ENCODE measurements at places on chromosomes 7 and 10.

DNA sequence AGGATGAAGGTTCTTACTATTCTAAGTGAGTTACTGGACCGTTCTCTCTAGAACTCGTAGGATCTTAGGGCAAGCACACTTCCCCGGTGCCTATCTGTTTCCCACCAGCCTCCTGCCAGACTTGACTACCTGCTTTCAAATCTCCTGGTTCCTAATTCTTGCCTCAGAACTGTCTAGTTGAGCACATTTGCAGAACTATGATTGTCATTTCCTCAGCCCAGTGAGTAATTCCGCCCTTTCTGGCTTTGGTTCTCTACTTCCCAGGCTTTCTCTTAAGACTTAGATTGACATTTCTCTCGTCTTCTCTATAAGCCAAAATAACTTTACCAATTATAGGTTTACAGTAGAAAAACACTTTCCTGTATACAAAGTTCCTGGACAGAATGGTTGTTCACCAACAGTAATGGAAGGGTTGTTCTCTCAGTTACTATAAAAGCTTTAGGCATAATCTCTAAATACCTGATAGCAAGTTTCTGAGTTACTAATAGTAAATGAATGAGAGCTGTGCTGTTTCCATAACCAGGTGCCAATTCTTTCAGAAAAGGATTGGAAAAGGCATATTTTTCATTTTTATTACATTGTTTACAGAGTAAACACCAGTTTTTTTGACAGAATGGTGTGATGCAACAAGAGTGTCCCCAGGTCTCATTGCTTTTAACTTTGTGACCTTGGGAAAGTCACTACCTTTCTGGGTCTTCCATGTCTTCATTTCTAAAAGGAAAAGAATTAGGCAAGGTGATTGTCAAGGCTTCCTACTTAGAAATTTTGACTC, 41.1 kb downstream of the PLEKHA8 start:
- DNase-seq: no peak

DNA sequence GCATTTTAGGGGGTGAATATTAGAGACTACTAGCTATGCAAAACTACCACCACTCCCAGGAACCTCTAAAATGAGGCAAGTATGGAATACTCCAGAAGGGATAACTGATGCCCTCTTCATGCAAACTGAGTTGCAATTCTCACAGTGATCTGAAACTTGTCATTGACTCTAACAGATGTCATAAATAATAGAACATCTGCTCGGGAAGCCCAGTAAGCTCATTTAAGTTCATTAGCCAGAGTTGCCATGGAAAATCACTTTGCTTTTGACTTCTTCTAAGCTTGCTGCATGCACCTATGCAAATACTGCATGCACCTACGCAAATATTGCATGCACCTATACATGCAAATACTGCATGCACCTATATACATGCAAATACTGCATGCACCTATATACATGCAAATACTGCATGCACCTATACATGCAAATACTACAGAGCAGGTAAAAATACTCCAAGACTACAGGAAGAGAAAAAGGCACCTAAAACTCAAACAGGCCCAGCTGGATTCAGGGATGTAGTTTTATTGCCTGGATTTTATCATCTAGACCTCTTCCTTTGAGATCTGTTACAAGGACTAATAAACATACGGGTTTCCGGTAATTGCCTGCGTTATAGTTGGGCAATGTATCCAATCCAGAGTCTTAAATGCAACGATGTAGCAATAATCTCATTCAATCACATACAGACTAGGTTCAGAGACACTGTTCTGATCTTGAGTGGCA, 1061.1 kb upstream of the AUTS2 start:
- no peak for DNase-seq

DNA sequence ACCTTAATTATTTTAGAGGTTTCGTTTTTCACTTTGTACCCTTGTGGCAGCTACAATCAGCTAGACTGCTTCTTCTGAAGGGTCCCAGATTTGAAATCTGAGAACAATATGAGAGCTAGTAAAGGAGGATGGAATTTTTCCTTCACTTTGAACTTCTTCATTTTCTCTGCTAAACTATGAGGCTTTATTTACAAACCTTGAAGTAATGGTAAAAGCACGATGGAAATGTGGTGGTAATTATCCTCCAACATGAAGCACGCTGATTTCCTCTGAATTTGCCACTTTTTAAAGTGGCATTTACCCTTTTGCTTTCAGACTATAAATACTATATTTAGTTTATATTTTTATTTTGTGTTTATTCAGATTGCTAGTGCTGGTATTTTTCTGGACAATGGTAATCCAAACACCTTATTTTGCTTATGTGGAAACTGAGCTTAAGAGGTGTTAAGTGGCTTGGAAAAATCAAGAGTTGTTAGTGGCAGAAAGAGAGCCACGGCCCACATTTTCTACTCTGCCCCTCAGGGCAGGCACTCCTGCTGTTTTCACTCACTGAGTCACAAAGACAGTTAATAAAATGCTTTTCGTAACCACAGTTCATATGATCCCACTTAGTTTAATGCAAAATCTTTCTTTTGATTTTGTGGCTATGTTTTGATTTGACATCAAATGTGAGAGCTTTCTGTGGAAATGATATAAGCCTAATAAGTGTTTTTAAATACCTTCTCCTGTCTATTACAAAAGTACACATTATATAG, 2.7 kb downstream of the SSMEM1 start:
- no peak for DNase-seq

DNA sequence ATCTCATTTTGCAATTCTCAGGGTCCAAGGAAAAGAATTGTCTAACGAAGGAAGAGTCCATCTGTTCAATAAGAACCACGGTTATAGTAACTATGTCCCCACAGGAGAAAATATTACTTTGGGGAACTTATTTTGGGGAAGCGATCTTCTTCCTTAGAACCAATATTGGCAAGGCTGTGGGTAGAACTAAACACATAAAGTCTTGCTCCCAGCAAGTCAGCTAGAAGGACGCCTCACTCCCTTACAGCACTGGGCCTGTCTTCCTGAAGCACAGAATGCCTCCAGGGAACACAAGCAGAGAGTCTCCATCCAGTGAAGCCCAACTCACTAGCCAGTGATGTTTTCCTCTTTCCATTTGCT, 30.2 kb downstream of the C10orf71 start:
- no peak for DNase-seq

GRCh38 chr7:107264723-107265122, 95.9 kb downstream of the HBP1 start:
- no peak for DNase-seq

DNA sequence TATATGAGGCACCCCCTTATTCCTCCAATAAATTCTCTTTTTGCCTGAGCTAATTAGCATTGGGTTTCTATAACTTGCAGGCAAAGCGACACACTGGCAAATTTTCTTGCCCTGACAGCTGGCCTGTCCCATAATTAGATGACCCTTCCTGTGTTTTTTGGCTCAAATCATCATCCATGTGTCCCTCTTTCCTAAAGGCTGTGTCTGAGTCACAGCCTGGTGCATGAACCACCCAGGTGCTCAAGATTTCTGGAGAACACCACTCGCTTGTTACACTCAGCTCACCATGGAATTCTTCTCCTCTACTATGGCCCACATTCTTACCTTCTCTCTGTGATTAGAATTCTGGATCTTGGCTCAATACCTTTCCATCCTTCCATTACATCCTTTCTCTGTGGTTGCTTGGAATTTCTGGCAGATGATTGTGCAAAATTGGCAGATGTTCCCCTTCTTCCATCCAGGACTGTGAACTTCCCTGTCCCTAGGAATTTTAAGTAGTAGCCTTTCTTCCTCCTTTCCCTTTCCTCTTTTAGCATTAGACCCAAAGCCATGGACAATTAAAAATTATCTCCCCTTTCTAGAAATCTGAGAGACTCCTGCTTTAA, 116.0 kb upstream of the ANKRD1 start:
- no peak for DNase-seq

DNA sequence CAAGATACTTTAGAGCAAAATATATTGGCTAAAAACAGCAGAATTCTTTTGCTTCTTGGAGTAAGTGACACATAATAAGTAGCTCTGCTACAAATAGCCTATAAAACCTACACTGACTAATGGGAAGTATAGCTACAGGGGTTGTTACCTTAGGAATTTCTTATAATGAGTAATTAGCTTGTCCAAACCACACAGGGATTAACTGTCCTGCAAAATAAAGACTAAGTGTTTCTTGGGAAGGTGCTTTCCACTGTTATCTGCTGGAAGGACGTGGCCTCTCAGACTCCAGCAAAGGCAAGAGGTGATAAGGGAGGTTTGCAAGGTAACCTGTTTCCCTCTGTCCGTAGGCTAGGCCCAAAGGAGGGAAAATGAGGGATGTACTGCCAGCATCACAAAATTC, 302.4 kb downstream of the DOCK4 start:
- DNase-seq: no peak

DNA sequence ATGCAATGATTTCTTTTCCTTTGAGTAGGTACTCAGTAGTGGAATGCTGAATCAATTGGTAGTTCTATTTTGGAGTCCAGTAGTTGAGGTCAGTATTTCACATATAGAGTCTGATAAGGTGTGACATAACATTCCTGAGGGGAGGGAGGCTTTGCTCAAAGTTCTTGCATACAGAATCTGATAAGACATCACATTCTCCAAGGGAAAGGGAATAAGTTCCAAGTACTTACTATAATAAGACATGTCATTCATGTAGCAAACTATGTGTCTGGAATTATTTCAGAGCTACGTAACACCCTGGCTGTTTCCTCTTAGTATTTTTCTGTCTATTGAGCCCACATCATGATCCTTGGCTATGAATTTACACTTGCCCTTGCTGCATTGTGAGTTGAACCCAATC, 74.3 kb upstream of the POM121L12 start:
- DNase-seq: no peak

- DNase-seq: no peak
Observed at GRCh38 chr10:78579576-78579975, 489.2 kb upstream of the ZMIZ1 start.

GRCh38 chr7:17832820-17833355, 107.4 kb downstream of the SNX13 start:
- DNase-seq: no peak

GRCh38 chr7:5445981-5446594, 22.5 kb upstream of the TNRC18 start:
- DNase-seq: no peak

DNA sequence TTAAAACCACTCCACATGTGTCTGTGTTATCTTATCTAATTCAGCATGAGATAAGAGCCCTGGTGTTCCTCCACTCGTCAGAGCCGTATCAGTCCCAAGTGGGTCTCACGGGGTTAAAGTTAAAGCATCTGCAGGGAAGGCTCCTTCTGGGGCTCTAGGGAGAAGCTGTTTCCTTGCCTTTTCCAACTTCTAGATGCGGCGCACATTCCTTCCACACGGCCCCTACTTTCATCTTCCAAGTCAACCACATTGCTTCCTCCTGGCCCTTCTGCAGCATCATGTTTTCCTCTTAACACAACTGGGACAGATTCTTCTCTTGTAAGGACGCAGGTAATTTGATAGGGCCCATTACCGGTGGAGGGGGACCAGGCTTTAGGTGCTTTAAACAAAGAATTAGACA, 620.1 kb upstream of the DPP6 start:
- DNase-seq: no peak

DNA sequence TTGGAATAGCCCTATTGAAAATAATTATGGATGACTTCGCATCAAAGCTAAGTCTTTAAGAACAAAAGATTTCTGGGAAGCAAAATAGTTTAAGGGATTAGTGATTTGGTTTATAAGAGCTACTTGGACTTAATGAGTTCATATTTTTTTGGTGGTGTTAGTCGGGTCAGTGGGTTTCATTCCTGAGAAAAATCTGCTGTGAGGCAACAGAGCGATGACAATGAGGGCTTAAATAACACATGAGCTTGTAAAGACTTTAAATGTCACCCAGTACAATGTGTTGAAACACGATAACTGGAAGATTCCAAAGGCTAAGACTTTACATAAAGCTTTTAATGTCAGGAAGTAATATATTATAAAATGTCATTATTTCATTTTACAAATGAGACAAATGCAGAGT, 178.8 kb downstream of the ARL4A start:
- DNase-seq: no peak

DNA sequence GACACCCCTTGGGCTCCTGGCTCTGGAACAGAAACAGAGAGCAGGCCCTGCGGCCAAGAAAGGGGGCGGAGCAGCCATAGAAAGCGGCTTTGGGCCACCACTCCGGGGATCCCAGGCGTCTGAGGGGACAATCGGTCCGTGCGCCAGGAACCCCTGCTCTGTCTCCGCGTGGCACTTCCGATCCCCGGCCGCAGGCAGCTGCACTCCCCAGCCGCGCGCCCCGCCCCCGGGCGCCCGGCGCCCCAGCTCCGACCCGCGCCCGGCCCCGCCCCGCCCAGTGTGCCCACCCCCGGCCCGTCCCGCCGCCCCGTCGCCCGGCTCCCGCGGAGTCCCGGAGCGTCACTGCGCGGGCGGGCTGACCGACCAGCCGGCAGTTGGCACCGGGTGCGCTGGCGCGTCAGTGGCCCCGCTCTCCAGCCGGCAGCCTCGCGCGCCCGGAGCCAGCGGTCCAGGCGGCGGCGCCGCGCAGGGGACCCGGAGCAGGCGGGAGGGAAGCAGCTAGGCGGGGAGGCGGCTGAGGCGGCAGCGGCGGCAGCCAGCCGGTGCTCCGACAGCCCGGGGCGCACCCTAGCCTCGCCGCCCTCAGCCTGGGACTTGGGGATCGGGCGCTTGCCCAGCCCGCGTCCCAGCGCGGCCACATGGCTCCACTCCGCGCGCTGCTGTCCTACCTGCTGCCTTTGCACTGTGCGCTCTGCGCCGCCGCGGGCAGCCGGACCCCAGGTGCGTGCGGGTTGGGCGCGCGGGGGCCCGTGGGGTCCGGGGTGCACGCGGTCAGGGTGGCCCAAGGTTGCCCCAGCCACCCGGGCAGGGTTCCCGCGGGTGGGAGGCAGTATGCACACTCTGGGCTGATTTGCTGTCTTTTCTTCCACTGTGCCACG, at the start of gene ADAMTS14:
TSS of gene ADAMTS14 (plus strand) at position 342 of the 878 bp plus-strand sequence. CDS start at position 639, 297 bp downstream.
- no peak for DNase-seq

- peak; percentile 75 for DNase-seq
Observed at GRCh38 chr7:27901028-27901760, 161.2 kb downstream of the TAX1BP1 start.

GRCh38 chr7:2512179-2512661, 7.4 kb upstream of the LFNG start:
- DNase-seq: no peak

DNA sequence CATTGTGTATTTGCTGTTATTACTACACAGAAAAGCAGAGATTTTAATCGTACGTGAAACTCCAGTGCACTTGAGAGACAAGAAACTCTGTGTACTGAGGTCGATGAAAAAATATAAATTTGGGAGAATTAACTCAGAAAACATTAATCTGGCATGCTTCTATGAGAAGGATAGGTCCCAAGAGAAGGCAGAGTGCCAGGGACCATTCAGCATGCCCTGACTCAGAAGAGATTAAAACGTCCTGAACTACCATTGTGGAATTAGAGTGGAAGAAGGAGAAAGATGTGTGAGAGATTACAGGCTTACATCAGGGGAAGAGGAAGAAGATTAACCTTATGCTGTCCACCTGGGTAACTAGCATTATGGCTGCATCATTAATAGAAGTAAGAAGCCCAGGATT, 72.4 kb downstream of the REEP3 start:
- no peak for DNase-seq
